ENCODE measurements at places on chromosomes 5 and 9.

DNA sequence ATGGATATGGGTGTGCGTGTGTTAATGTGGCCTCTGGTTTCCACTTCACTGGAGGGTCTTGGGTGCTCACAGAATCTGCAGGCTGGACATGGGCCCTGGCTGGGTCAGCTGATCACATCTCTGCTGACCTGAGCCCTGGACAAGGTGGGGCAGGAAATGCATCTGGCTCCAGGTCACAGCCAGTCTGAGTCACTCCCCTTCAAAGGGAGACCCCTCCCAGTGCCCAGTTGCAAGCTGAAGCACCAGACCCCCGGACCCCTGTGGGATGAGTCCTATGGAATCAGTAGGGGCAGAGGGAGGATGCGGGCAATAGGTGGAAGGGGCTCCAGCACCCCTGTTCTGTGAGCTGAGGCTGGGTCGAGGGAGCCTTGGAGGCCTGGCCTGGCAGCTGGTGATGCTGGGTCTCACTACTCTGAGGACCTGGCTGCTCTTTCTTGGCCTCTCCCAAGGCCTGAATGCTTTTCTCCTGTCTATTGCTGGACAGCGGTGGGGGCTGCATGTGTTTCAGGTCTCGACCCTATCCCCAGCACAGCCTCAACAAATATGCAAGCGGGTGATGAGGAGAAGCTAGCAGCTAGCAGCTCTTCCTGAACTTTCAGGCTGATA is 54.5 kb downstream of the PHF2 start:
- no peak for DNase-seq

GRCh38 chr5:157511651-157512644 is 51.9 kb downstream of the NIPAL4 start:
- DNase-seq, result no peak

DNA sequence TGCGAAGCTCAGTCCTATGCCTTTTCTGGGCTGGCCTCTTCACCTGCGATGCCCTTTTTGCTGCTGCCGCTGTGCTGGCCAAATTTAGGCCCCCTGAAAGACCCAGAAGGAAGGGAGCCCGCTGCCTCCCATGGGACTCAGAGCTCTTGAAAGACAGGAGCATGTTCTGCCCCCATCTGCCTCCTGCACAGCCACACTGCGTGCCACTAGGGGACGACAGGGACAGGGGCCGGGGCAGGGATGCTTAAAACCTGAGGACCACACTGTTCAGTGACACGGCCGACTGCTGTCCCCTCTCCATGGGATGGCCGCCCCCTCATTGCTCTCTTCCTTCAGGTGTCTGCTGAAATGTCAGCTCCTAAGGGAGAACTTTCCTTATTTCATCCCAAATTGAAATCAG is 132.4 kb downstream of the ADAMTS2 start:
- no peak for DNase-seq

DNA sequence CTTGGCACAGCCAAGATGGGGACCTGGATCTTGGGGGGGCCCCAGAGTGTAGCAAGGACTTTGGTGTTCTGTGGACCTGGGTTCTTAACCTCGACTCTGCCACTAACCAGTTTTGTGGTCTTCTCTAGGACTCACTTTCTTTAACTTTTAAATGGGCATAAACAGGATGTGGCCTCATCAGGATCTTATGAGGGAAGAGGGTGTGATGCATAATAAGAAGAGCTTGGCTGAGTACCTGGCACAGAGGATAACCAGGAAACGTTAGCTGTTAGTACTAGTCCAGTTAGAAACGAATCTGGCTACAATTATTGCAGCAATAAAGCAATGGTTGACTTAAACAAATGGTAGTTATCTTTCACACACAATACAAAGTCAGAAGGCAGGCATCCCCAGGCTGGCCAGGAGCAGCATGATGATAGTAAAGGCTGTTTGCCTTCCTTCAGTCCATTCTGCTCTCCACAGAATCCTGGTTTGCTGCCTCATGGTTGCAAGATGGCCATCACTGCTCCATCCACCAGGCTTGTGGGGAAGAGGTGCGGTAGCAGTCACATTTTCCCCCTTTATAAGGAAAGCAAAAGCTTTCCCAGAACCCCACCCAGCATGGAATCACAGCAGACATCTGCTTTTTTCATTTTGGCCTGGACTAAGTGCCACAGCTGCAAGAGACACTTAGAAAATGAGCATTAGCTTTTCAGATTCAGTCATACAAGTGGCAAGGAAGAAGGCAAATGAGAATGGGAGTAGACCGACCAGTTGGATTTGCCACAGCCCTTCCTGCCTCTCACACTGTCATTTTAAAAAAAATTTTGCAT is 225.0 kb downstream of the AOPEP start:
- no peak for DNase-seq

DNA sequence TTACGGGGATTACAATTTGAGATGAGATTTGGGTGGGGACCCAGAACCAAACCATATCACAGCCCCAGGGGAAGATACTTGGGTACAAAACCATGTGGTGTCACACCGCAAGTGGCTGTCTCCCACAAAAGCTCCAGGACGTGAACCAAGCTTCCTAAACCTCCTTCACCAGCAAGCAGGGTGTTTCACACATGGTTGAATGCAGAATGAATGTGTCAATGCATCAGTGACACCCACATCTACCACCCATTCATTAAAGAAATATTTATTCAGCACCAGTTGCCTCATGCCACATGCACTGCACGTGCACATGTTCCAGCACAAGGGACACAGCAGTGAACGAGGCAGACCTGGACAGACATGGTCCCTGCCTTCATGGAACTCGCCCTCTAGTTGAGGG is 70.9 kb upstream of the SPOCK1 start:
- DNase-seq, result no peak

- DNase-seq, result no peak
Observed at GRCh38 chr5:111238431-111239225, 14.4 kb downstream of the CAMK4 start.

GRCh38 chr5:68641211-68641610 is 425.7 kb downstream of the PIK3R1 start:
- DNase-seq, result no peak

DNA sequence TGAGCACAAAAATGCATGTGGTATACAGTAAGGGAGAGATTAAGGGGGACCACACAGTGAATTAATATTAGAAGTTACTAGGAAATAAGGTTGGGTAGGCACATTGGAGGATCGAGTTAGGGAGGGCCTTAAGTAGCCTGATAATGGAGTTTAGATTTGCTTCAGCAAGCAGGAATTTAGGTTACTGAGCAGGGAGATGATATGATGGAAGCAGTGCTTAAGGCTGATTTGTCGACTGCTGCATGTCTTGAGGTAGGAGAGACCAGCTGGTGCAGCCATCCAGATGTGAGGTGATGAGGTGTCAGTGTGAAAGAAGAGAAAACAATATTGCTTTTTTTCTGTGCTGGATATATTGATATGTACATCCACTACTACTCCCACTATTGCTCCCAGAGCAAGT is 55.2 kb upstream of the ACTBL2 start:
- DNase-seq, result no peak

DNA sequence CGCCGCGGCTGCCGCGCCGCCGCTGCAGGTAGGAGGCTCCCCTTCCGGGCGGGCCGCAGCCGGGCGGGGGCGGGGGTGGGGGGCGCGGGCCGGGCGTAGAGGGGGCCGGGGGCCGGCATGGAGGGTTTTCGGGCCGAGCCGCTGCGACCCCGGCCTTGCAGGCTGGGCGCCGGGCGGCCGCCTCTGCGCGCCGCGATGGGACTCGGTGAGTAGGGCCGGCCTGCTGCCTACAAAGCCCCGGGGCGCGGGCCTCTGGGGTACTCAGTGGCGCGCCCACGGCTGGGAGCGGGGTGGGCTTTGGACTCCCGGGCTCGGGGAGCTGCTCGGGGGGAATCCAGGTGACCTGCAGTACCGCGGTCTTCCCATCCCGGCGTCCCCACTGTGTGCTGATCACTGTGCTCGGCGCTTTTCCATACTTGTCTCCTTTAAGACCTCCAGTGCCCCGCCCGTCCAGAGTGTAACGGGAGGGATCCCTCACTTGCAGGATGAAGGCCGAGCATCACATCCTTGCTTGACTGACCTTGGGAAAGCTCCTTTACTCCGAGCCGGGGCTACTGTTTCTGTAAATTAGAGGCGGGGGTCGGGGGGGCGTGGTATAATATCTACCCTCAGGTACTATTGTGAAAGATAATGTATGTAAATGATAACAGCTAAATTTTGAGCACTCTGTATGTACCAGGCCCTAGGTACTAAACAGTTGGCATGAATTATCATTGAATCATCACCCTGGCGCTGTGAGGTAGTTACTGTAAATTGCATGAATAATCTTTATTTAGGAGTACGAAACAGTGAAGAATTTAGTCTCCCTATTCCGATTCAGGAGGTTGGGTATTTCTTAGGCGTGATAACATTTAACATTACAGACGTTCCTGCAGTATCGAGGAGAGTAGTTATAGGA is 672 bp downstream of the MSANTD3 start:
- no peak for DNase-seq

DNA sequence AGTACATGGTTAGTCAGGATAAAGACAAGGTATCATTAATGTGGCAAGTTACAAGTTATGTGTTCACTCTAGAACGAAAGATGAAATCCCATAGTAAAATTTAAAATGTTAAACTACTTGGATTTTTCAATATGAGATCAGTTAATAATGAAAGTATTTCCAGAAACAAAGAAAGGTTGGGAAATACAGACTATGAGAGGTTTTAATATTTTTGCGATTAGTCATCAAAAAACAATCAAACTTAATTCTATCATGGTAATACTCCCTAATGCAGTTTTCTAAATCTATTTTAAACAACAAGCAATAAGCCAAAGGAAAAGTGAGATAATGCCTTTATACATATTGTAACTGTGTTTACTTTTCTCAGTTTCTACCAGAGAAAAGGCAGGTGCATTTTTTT is 10.6 kb downstream of the CDH12 start:
- DNase-seq, result no peak

GRCh38 chr9:5493679-5494511 is 16.4 kb upstream of the PDCD1LG2 start:
- no peak for DNase-seq

DNA sequence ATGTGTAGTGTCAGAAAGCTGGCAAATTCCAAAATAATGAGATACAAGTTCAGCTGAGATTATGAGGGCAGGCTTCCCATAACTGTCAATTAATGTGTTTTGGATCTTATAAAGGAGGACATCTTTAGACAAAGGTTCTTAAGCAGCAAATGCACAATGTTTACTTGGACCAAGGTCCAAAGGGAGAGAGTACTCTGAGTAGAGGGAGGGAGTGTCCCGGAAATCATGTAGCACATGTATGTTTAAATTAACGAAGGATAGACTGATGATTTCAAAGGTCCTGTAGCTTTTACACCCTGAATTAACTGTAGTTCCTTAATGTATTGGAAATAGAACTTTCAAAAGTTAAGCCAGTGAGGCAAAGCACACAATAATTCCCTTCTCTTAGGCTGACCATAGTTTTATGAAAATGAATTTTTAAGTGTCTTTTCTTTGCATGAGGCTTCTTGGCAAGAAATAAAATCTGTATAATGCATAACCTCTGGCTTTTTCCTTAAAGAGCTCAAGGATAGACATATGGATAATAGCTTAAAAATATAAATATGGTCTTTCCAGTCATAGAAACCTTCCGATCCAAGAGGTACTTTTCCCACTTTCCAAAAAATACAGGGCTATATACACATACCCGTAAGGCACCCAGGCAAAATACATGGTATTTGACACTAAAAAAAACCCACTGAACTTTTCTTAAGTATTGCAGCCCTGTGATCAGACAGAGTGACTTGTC is 93.0 kb downstream of the PCSK5 start:
- no peak for DNase-seq

GRCh38 chr9:16750553-16750952 is 119.9 kb downstream of the BNC2 start:
- DNase-seq, result no peak

GRCh38 chr9:72955571-72955970 is 2.7 kb upstream of the ALDH1A1 start:
- DNase-seq, result no peak

- DNase-seq, result no peak
Observed at GRCh38 chr5:142685418-142686209, at the start of gene FGF1. TSS of gene FGF1 (minus strand) at chr5:142686090. CDS start at chr5:142614127, 71,963 bp downstream.

- no peak for DNase-seq
Observed at GRCh38 chr5:151085517-151086041, 4.7 kb upstream of the TNIP1 start.

GRCh38 chr5:44345871-44346270 is 43.3 kb downstream of the FGF10 start:
- no peak for DNase-seq

DNA sequence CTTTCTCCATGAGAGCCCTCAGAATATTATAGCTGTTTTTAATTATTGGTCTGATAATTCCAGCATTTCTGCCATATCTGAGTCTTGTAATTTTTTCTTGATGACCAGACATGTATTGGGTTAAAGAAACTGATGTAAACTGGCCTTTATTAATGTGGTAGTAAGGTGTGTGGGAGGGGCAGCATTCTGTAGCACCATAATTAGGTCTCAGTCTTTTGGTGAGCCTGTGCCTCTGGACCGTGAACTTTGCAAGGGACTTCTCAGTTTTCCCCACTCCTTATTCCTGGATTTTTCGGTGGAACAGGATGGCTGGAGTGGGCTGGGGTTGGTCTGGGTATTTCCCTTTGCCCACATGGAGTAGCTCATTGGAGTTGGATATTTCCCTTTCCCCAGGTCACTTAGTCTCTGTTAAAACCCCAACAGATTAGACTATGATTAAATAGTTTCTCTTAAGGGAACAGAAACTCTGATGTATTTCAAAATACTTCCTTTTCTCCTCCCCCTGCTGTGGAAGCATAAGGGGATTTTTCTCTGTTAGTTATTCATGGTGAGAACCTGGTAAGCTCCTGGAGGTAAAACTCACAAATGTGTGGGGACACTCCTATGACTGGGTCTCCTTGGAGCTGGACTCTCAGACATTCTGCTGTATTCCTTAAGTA is 52.4 kb downstream of the FSD1L start:
- no peak for DNase-seq

DNA sequence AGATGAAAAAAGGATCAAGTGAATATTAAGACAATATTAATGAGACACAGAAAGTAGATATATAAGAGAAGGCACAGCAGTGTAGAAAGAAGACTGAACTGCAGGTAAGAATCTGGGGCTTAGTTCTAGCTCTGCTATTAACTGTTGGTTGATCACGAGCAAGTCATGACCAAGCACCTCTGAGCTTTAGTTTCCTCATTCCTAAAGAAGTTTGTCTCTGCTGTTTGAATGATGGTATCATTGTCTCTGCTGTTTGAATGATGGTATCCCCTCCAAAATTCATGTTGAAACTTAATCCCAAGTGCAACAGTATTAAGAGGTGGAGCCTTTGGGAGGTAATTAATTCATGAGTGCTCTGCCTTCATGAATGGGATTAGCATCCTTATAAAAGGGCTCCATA is 2.5 kb upstream of the NME5 start:
- DNase-seq, result no peak

Measured in T-helper 2 cell (primary cell).